ENCODE measurements at places on chromosomes 7 and 10.

DNA sequence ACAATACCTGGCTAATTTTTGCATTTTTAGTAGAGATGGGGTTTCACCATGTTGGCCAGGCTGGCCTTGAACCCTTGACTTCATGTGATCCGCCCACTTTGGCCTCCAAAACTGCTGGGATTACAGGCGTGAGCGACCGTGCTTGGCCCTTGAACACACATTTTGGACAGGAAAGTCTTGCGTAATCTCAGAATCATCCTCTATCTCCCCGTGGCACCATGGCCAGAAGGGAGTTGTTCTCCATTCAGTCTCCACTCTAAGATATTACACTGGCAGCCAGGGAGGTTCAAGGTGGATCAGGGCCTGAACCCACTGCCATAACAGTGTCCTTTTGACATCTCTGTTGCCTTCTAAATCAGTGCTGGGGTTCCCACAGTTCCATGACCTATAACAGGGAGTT is 29.2 kb upstream of the GALNTL5 start:
- no peak for DNase-seq

DNA sequence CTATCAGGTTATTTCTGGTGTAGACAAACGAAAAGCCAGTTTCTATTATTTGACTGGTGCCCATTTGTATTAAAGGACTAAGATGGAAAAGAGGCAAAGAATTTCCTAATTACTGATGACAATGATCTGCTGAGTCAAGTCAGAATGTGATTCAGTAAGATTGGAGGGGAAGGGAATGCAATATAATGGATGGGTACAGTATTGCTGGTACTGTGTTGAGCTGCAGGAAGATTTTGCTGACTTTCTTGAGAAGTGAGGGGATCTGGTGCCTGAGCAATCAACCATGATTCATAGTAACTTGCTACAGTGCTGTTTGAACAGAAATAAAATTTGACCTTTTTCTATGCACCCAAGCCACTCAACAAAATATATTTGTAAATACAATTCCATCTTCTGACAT is 139.1 kb upstream of the RHEB start:
- no peak for DNase-seq

DNA sequence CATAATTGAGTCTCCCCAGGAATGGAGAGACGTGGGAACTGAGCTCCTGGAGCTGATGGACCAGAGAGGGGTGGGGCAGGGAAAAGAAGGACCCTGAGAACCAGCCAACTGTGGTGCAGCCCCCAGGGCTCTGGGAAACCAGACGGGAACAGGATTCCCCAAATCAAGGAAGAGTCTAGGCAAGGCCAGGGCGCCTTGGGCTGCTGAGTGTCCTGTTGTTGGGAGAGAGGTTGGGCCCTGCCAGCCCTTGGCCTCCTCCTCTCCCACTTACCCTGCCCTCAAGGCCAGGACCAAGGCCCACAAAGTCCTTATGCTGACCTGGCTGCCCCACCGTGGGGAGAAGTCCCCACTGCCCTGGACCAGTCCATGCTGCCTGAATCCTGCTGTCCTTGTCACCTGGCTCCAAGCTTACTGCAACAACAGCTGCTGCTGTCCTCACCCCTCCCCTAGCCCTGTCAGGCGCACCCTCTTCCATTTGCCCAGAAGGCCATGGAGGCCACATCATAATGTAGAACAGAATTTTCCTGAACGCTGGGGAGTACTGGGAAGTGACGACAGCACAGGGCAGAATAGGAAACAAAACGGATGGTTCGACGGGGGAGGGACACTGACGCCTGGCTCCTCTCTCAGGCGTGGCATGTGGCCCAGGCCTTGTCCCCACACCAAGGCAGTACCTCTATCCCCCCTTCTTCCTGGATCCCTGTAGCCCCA is 132.9 kb upstream of the ZMIZ1 start:
- DNase-seq: no peak

DNA sequence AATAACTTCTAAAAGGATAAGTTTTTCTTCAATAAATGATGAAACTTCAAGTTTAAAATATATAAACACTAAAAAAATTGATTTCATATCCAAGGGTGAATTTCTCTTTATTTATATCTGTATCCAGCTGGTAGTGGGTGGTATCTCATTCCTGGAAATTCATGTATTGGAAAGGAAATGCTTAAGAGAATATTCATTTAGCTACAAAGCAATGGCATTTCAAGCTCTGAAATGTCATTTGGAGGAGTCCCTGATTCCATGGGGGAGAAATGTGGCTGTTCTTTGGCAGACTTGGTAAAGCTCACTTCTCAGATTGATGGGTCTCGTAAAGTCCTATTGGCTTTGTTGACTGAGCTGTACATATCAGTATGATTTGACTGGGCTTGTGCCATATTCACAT is 156.3 kb upstream of the TEX47 start:
- DNase-seq: no peak

DNA sequence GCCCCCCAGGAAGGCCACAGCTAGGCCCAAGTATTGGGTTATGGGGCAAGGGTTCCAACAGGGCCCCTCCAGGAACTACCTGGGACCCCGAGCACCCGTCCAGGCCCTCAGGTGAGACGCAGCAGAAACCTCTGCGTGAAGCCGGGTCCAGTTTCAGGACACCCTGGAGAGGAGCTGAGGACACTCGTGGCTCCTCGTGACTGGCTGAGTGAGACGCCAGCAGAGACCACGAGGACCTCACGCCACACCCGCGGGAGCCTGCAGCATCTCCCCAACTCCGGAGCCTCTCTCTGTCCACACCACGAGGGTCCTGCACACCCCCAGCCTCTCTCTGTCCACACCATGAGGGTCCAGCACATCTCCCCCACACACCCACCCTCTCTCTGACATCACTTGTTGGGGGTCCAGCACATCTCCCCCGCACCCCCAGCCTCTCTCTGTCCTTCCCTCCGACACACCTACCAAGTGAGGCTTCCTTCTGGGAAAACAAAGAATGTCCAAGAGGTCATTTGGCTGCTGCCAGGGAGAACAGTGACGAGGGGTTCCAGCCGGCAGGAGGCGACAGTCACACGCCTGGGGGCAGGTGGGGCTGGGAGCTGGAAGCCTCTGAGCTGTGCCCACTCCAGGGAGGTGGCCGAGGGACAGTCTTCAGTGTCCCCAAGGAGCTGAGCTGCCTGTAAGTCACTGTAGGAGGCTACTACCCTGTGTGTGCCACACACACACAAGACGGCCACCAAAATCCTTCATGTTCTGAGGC is 46.1 kb upstream of the PPP2R2D start:
- DNase-seq: no peak

- DNase-seq: no peak
These were observed 35.1 kb downstream of the LANCL2 start for GRCh38 chr7:55400191-55400590.

DNA sequence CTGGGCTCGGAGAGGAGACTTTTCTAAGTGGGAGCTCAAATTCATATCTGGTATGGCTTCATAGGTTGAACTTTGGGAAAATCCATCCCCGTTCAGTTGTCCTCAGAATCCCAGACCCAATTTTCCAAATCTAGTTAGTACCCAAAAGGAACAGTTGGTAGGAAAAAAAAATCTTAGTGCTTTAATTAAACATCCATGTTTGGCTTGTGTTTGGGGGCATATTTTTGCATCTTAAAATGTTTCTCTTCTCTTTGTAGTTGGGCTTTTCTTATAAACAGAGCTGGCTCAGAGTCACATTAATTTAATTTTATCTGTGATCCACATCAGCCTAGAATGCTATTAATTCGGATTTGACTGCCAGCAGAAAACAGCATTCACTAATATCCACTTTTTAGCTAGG is 165.9 kb downstream of the BUB3 start:
- DNase-seq: no peak

GRCh38 chr10:45075826-45076380 is 75.2 kb downstream of the ZNF22 start:
- no peak for DNase-seq

- no peak for DNase-seq
These were observed 375.8 kb downstream of the MDFIC start for GRCh38 chr7:115297656-115298055.

GRCh38 chr10:23193435-23194074 is 1.4 kb downstream of the PTF1A start:
- no peak for DNase-seq

GRCh38 chr7:143456992-143457793 is 13.9 kb downstream of the TAS2R60 start:
- no peak for DNase-seq

- DNase-seq: no peak
These were observed 544 bp downstream of the GPRIN2 start for GRCh38 chr10:46555713-46556514.

DNA sequence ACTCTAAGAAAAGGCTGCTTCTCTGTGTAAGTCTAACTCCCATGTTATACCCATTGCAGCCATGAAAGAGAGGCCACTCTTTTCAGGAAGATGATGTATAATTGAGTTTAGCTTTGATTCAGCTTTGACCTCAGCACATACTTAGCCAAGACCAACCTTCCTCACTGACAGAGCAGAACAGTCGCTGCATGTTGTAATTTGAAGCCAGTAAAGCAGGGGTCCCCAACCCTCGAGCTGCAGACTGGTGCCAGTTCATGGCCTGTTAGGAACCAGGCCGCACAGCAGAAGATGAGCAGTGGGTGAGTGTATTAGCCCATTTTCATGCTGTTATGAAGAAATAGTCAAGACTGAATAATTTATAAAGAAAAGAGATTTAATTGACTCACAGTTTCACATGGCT is 223.9 kb downstream of the GPR158 start:
- DNase-seq: no peak

GRCh38 chr7:146683439-146683838 is 566.8 kb downstream of the CNTNAP2 start:
- DNase-seq: no peak

DNA sequence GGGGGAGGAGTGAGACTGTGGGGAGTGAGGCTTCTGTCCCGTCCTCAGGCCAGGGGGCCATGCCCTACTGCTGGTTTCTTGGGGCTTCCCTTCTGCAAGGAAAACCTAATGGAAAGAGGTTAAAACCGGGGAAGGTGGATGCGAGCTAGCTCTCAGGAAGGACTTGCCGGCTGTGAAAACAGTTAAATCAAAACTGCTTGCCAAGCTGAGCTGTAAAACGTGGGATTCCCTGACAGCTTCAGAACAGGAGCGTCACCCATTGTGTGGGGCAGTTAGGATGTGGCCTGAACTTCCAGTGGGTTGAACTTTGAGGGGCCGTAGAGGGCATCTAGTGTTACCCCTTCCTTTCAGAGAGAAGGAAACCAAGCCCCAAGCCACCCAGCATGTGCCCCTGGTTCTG is 13.1 kb downstream of the TSPAN15 start:
- no peak for DNase-seq

DNA sequence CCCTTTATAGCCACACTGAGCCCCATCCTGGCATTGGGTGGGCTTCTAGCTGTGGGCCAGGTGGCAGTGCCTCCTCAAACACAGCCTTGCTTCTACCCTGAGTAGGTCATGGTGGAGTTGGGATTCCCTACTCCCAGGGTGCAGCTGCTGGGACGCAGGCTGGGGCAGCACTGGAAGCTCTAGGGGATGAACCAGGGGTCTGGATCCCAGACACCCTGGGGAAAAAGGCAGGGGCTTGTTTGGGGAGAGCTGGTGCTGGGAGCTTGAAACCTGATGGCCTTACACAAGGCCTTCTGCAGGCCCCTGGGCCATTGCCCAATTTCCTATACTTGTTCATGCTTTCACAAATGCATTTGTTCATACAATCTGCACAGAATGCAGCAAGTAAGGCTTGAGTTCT is 103.7 kb upstream of the CTBP2 start:
- no peak for DNase-seq

GRCh38 chr7:30093420-30093952 is 41.3 kb upstream of the MTURN start:
- no peak for DNase-seq

DNA sequence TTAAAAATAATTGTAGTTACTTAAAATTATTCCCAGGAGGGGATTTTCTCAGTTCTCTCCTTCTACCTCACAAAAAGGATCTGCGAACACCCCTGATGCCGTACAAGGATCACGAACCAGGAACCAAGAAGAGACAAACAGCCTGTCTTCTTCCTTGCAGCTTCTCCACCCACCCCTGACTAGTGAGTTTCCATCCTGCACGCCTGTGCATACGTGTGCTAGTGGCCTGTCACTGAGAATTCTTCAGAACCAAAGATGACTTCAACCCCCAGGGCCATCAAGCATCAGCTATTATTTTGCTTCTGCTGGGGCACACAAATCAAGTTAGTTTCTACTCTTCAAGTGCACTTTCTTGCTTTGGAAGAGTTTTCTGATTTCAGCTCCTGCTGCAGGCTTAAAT is 175.5 kb upstream of the KLF6 start:
- DNase-seq: no peak

GRCh38 chr10:49091450-49092210 is 23.7 kb downstream of the VSTM4 start:
- DNase-seq: no peak

DNA sequence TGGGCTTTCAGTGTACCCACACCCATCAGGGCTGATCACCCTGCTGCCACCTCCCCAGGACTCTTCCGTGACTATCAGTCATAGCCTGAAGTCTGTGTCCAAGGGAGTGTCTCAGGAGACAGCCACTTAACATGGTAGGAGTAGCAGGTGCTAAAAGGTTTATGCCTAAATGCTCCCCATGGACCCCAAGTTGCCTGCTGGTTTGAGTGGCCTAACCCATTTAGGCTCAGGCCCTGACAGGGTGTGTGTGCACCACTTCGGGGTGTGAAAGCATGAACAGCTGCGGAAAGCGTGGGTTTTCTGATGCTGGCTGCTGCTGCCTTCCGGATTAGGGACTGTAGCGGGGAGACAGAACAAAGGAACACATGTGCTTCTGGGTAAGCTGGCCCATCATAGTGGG is 93.2 kb upstream of the SAMD8 start:
- DNase-seq: no peak

DNA sequence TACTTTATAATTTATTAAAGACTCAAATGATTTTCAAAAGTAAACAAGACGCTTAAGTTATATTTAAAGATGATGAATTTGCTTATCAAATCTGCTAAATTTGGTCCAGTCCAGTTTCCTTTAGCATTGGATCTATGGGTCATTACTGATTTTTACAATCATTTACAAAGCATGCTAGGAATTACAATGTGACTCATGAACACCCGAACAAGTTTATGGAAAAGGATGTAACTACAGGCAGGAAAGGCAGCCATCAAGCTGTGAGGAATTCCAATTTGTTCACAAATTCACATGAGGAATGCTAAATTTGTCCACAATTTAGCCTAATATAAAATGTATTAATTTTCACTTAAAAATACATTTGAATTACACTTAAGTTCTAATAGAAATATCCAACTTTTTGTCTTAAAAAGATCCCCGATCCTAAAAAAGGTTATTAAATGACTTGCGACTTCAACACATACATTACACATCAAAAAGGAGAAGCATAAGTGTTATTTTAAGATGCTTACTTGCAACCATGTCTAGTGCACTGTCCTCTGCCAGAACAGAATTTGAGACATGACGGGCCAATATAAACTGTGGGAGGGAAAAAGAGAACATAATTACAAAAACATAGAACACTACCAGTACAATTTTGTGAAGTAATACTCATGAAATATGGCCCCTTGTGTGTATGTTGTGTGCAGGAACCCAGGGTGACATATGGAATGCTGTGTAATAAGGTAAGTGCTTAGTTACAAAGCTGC is 194.2 kb upstream of the SLC26A5 start:
- DNase-seq: no peak
